ENCODE measurements at places on chromosomes 1 and 21. TPM values are rescaled to one million over a fixed set of nuclear protein-coding genes. Genes with fewer than 3 reads are reported as not detected.

AMY1C gene
- not detected for total RNA-seq

CENPF gene
- 31.2 TPM for total RNA-seq

SPRR2A gene
- total RNA-seq, result not detected

MANEAL gene
- total RNA-seq, result 1.6 TPM

NRDC gene
- total RNA-seq, result 47.5 TPM

IRF6 gene
- total RNA-seq, result 0.51 TPM

TFAP2E gene
- total RNA-seq, result 0.13 TPM

OR10R2 gene
- not detected for total RNA-seq

All from dermis microvascular lymphatic vessel endothelial cell (primary cell).